Activated naive CD4-positive, alpha-beta T cell treated with anti-CD3 and anti-CD28 coated beads, Interleukin-2, amount 50 U/mL, for 16 hours (primary cell): ENCODE measurements at places on chromosomes 12 and 14.

GRCh38 chr14:89833120-89833532 is 121.4 kb downstream of the EFCAB11 start:
- DNase-seq: no peak

GRCh38 chr12:88237954-88238353 is 95.8 kb downstream of the TMTC3 start:
- DNase-seq: no peak

GRCh38 chr12:113582521-113583218 is 111.0 kb upstream of the LHX5 start:
- DNase-seq: no peak

DNA sequence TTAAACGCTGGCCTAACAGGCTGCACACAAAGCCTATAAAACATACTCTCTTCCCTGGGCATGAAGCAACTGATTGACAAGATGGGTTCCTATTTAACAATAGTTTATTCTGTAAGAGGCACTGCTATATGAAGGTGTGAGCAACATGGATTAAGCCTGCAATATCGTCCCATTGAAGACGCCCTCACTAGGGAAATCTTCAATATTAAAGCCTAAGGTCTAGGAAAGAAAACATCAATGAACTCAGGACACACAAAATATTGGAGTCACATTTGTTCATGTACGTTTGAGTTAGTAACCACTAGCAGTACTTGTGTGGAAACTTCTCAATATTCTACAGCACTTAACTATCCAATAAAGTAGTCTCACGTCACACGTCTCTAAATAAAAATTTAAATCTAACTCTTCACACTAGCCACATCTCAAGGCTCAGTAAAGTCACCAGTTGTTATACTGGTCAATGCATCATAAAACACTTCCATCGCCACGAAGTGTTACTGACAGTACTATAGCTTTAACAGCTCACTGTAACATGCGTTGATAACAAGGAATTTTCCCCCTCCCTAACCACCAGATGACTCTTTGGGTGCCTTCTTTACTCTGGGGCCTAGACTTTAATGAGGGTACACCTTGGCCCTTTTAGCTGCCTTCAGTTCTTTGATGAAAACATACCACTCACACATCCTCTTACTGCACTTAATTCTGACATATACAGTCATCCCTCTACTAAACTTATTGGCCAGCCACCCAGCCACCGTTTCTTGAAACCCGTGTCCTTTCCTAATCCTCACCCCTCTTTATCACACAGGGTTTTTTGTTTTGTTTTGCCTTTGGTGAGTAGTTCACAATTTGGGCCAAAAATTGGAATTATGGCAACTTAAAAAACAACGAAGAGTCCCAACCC is 50.1 kb upstream of the OR5AU1 start:
- no peak for DNase-seq

DNA sequence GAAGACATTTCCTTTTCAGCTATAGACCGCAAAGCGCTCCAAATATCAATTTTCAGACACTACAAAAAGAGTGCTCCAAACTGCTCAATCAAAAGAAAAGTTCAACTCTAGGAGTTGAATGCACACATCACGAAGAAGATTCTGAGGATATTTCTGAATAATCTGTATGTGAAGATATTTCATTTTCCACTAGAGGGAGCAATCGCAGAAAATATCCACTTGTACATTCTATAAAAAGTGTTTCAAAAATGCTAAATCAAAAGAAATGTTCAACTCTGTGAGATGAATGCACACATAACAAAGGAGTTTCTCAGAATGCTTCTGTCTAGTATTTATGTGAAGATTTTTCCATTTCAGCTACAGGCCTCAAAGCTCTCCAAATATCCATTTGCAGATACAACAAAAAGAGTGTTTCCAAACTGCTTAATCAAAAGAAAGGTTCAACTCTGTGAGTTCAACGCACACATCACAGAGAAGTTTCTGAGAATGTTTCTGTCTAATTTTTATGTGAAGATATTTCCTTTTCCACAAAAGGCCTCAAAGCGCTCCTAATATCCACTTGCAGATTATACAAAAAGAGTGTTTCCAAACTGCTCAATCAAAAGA is 643.8 kb upstream of the ALG10B start:
- no peak for DNase-seq

GRCh38 chr14:101571004-101571403 is 9.7 kb downstream of the DIO3 start:
- DNase-seq: no peak

GRCh38 chr14:33836203-33836899 is 114.5 kb downstream of the EGLN3 start:
- DNase-seq: no peak

GRCh38 chr12:118058881-118059280 is 2.1 kb downstream of the WSB2 start:
- DNase-seq: no peak

DNA sequence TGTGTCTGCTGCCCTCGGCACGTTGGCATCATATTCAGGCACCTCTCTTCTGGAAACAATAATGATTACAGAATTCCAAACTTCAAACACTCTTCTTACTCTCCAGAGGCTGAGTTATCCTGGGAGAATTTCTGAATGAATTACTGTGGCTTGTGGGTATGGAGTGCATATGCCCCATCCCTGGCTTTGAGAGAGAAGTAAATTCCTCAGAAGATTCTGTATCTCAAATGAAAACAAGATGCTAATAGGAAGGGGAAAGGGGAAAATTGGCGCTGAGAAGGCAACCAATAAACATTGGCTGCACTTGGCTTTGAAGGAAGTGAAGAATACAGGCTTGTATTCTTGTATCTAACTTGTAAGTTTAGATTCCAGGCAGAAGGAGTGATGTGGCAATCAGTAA is 132.0 kb upstream of the NOVA1 start:
- no peak for DNase-seq

- no peak for DNase-seq
Measured at GRCh38 chr12:115583591-115583990, 693.9 kb downstream of the MED13L start.

- no peak for DNase-seq
Measured at GRCh38 chr14:67815573-67816225, 691 bp downstream of the ZFYVE26 start.

GRCh38 chr14:65414961-65415589 is 2.5 kb downstream of the FUT8 start:
- no peak for DNase-seq

- DNase-seq: no peak
Measured at GRCh38 chr12:10033783-10034545, 3.5 kb downstream of the CLEC9A start.

GRCh38 chr14:45798659-45799058 is 545.7 kb upstream of the MIS18BP1 start:
- DNase-seq: no peak

DNA sequence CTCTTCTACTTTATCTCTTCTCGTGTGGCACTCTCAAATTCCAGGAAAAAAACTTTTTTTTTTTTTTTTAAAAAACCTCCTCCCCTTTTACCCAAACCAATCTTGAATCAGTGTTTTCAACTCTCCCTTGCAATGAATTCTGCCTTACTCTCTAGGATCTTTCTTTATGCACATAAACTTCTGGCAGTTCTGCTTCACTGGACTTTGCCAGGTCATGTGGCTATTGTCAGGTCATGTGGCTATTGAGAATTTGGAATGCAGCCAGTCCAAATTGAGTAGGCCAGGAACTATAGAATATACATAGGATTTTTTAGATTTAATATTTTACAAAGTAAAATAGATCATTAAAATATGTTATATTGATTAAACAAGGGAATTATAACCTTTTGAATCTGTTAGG is 218.2 kb downstream of the TMTC3 start:
- DNase-seq: no peak
